ENCODE measurements at places on chromosomes 2 and 18.

- DNase-seq = no peak
Observed at GRCh38 chr2:168212167-168212566, 35.2 kb downstream of the STK39 start.

GRCh38 chr2:203080447-203081045 is 65.9 kb downstream of the NBEAL1 start:
- DNase-seq = no peak

DNA sequence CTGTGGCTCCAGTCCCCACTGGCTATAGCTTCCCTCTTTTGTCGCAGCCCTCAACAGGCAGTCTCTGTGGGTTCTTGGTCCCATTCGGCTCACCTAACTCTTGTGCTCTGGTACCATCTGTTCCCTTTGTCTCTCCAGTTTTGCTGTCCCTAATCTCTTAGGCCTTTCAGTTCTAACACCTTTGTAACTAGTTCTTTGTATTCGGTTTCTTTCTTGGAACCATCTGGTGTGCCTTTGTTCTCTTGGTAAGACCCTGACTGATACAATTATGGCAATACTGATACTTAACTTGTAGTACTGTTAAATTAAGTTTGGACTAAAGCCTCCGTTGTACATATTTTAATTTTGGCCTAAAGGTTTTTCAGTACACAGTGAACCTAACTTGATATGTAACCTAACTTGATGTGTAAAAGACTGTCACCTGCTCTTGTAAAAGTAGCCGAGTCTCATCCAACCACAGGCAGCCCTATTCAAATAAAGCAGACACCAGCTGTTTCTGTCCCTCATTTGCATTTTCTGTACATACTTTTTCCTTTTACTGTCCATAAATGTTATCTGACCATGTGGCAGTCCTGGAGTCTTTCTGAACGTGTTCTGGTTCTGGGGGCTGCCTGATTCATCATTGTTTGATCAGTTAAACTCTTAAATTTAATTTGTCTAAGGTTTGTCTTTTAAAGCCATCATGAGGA is 4.8 kb upstream of the MRPL44 start:
- no peak for DNase-seq

- no peak for DNase-seq
Observed at GRCh38 chr2:38467768-38468455, 90.8 kb upstream of the ATL2 start.

- DNase-seq = no peak
Observed at GRCh38 chr2:175744000-175744399, 258.1 kb downstream of the LNPK start.

- no peak for DNase-seq
Observed at GRCh38 chr2:64376926-64377325, 77.0 kb upstream of the LGALSL start.

DNA sequence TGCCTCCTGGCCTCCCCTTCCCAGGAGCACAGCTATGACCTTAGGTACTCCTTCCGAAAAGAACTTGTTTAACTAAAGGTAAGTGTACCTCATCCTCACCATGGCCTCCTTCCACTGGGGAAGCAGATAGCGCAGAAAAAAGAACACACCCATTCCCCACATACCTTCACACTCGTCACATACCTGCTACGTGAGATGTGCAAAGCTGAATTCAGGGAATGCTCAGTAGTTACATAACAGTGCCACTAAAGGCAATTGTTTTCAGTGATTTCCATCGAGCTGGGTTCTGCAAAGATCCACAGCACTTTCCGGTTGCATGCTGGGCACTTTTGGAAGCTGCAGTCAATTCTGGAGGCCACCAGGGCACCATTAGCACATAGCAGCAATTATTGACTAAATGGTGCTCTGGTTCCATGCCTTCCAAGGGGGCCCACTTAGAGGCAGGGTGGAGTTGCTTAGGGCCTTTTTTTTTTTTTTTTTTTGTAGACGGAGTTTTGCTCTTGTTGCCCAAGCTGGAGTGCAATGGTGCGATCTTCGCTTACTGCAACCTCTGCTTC is 41.0 kb downstream of the PAX8 start:
- DNase-seq = no peak

DNA sequence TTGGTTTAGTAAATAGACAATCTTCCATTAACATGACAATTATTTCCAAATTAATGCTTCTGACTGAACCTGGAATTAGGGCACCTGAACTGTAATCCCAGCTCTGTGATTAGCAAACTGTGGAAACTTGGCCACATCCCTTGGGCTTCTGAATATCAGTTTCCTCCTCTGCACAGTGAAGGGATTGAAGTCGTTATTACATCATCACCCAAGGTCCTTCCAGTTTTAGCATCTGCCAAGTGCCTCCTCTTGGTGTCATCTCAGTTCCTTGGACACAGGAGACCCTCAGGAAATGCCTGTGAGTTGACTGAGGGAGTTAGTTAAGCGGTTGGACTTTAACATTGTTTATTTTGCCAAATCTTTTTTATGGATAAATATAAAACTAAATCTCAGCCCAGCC is 64.8 kb downstream of the MOGAT1 start:
- DNase-seq = no peak

All from H54 (cell line).